Hindlimb muscle (tissue), 1 donor: ENCODE measurements at places on chromosomes 7 and 10. TPM values are rescaled to one million over a fixed set of nuclear protein-coding genes. Genes with fewer than 3 reads are reported as not detected.

GRCh38 chr7:87853237-87853864 lies 22.8 kb downstream of the SLC25A40 start:
- no peak for DNase-seq

DNA sequence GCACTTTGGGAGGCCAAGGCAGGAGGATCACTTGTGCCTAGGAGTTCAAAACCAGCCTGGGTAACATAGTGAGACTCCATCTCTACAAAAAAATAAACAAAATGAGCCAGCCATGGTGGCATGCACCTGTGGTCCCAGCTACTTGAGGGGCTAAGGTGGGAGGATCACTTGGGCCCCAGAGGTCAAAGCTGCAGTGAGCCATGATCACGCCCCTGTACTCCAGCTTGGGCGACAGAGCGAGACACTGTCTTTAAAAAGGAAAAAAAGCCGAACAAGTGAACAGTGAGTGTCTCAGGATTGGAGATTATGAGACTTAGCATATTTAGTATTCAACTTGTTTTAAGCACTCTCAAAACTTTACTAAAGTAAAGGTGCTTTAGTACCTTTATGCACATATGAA lies 28.1 kb downstream of the BLNK start:
- no peak for DNase-seq

- no peak for DNase-seq
Measured at GRCh38 chr7:29626730-29627129, 63.1 kb downstream of the PRR15 start.

DNA sequence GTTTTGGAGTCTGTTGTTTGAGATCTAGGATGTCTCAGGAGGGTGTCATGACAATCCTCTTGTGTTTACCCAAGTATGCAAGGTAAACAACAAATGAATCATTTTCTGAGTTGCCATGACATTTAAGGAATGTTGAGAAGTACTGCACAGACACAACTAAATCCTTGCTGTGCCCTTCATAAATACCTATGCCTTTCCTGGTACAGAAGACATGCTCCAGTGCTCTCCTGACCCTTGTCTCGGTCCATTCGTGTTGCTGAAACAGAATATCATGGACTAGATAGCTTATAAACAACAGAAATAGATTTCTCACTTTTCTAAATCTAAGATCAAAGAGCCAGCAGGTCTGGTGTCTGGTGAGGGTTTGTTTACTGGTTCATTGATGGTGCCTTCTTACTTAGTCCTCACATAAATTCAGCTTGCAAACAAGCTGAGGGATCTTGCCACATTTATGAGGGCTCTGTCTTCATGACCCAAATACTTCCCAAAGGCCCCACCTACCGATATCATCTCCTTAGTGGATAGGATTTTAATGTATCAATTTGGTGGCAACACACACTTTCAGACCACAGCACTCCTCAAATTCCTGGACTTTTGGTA lies 341.8 kb upstream of the SEMA3A start:
- no peak for DNase-seq

- DNase-seq, result no peak
Measured at GRCh38 chr10:104449391-104449790, 95.8 kb downstream of the CFAP58 start.

- DNase-seq, result no peak
Measured at GRCh38 chr7:156998988-156999957, 11.2 kb downstream of the MNX1 start.

DNA sequence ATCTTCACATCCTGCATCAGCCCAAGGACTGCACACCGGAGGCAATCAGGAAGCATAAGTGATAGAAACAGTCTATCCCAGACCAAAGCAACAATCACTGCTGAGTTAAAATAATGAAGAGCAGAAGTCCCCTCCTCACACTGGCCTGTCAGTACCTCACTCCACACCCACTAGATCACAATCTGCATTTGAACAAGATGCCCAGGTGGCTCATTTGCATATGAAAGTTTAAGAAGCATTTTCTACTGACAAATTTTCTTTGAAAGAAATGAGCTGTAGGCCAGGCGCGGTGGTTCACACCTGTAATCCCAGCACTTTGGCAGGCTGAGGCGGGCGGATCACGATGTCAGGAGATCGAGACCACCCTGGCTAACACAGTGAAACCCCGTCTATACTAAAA lies 77.4 kb downstream of the CUL2 start:
- DNase-seq, result no peak

- DNase-seq, result no peak
Measured at GRCh38 chr7:41257660-41258059, 445.2 kb downstream of the INHBA start.

- no peak for DNase-seq
Measured at GRCh38 chr7:4712281-4713182, 30.4 kb downstream of the FOXK1 start.

DNA sequence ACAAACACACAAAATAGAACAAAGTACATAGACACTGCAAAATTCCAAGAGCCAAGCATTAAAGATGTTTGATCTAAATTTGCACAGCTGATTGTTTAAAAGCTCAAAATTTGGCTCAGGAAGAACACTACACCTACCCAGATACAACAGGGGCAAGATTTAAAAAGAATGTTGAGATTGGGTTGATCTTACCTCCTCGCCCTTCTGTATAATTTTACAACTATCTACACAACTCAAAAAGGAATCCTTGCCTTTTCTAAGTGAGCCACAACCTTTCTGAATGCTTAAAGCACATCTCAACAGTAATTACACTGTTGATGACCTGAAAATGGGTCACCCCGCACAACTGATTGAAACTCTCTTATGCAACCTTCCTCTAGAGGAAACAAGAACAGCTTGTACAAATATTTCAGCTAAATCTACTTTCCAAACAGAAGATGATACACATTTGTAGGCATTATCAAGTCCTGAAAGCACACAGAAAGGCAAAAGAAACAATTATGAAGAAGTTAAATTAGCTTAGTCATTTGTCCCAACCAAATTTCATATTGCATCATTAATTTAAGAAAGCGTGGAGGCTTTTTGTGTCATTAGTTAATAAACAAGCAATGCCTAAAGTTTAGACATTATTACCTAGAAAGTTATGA lies 75.5 kb downstream of the UBE2H start:
- DNase-seq, result no peak

DNA sequence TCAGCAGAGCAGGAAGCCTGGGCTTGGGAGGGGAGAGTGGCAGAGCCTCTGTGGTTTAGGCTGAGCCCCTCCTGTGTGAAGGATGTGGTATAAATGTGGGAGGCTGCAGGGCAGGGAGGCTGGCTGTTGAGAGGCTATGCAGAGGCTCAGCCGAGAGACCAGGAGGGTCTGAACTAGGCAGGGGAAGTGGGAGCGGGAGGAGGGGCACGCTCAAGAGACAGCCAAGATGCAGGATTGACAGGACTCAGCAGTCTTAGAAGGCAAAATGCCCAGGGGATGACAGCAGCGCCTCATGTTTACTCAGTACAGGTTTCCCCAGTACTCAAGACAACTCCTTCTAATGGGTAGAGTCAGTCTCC lies 24.3 kb downstream of the BTBD16 start:
- DNase-seq, result no peak

DNA sequence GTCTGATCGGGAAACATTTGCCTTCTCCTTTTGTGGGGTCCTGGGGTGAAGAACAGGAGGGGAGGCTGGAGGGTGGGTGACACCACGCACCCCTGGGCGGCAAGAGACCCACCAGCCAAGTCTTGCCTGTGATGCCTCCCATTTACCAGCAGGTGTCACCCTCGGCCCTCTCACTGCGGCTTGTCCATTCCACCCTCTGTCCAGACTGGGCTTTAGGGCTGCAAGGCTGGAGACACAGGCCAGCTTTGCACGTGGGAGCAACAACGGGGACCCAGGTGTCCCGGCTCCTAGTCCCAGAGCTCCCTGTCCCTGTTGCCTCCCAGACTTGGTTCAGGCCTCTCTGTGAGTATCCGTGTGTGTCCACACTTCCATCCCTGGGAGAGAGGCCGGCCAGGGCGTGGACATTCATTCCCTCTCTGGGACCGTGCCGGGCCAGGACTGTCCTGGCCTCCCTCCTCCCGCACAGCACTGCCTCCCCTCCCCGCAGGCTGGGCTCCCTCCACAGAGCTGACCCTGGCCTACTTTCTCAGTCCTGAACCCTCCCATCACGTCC lies 36.2 kb upstream of the GTF2IRD1 start:
- peak; percentile 72 for DNase-seq

DNA sequence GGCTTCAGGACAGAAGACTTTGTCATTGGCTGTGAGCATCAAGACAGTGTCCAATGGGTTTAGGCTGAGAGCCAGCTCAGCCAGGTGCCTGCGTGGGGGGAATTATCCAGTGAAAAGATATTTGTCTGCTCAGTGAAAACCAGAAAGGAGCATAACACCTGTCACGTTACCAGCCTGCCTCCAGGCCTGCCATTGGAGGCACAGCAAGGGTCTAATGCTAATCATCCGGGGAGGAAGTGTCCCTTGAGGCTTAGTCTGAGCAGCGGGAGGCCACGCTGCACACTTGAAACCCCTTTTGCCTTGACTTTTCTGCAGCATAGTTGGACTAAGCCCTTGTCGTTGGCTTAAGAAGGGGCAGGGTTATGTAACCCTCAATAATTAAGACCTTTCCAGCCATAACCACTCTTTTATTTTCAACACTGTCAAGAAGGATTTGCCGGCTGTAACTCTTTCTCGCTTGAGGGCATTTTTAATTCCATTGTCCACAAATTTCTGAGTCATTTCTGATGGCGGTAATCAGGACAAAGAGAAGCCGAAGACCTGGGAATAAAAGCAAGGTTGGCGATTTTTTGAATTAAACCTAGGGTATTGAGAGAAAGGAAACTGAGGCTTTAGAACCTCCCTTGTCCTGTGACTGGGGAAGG lies 639.6 kb upstream of the FOXK1 start:
- DNase-seq, result no peak

- no peak for DNase-seq
Measured at GRCh38 chr7:106101726-106102125, 10.4 kb downstream of the SYPL1 start.

DNA sequence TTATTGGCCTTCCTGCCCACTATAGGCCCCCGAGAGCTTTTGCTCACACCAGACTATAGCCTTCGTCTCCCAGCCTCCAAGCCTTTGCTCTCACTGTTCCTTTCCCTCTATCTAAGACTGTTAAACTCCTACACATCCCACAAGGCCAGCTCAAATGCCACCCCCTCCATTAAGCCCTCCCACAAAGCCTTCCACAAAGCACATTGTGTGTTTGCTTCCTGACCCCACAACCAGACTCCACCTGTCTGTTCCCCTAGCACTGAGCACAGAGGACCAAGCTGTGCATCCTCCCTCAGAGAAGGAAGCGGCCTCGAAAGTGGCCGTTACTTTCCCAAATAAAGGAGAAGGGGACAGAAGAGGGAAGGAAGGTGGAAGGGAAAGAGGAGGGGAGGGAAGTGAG lies 1.3 kb downstream of the LOXL4 start:
- DNase-seq, result no peak

DNA sequence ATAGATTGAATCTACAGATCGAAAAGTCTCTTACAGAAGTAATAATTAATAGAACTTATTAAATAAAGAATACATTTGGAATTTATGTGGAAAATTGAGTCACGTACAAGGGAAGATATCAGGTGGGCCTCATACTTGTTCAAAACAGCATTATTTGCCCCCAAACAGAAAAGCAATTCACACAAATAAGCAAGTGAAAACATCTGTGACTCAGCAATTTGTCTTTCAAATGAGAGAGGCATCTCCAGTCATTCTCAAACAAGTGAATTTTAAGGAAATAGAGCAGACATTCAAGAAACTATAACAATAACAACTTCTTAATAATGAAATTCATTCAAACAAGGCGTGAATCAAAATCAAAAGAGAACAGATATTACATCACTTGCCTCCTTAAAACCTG lies 50.1 kb downstream of the SEMA3A start:
- no peak for DNase-seq

- no peak for DNase-seq
Measured at GRCh38 chr7:150736864-150737263, 354 bp upstream of the GIMAP5 start.

DNA sequence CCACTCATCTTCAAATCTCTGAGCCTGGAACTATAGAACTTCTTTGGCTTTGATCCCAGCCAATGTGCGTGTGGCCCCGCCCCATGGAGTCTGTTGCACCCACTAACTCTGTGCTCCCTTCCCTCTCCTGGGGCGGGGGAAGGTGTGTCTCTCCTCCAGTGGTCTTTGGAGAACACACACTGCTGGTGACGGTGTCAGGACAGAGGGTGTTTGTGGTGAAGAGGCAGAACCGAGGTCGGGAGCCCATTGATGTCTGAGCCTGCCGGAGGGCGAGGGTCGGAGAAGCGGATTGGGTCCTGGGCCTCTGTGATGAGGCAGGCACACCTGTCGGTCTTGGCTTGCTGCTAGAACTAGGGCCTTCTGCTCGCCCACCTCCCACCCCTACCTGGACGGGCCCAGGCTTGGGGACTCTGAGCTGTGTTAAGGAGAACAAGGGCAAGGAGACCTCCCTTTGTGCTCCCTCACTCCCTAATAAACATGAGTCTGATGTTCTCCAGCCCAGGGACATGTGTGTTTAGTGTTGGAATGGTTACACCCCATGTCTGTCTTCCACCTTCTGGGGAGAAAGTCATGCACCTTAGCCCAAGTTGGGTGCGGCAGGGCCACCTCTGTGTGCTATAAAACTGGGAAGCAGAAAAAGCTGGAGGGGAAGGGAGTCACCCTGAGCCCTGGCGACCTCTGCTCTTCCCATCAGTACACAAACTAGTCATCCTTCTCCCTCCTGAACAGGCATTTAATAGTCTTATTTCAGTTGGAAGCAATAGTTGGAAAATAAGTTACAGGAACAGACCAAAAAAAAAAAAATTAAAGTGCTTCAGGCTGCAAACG lies 4.6 kb downstream of the TRAPPC14 start:
- DNase-seq, result no peak

- no peak for DNase-seq
Measured at GRCh38 chr7:134636008-134636449, 10.6 kb upstream of the BPGM start.

JCAD gene
- 22.9 TPM for polyA plus RNA-seq

HTRA1 gene
- 58.6 TPM for polyA plus RNA-seq

PLAU gene
- 32.5 TPM for polyA plus RNA-seq

CPVL gene
- 21.4 TPM for polyA plus RNA-seq

LIPN gene
- not detected for polyA plus RNA-seq

PARP12 gene
- polyA plus RNA-seq, result 15.3 TPM

ENKUR gene
- 0.30 TPM for polyA plus RNA-seq

AOC1 gene
- 0.08 TPM for polyA plus RNA-seq
